K562 (cell line): ENCODE measurements at places on chromosomes 5 and 9. TPM values are rescaled to one million over a fixed set of nuclear protein-coding genes. Genes with fewer than 3 reads are reported as not detected.

Gene C5orf46
- not detected in 2 replicates for total RNA-seq

Gene CDH6
- total RNA-seq: 0.07 TPM in 1 of 2 replicates, not detected in the other

Gene WNT8A
- total RNA-seq: not detected in 2 replicates

GRCh38 chr9:97772145-97772544 is 75.0 kb upstream of the XPA start:
- no peak for DNase-seq

- no peak for DNase-seq
Measured at GRCh38 chr9:37302277-37302676, 120.2 kb upstream of the GRHPR start.

- DNase-seq: no peak
Measured at GRCh38 chr5:156051972-156052371, 275.0 kb upstream of the SGCD start.

DNA sequence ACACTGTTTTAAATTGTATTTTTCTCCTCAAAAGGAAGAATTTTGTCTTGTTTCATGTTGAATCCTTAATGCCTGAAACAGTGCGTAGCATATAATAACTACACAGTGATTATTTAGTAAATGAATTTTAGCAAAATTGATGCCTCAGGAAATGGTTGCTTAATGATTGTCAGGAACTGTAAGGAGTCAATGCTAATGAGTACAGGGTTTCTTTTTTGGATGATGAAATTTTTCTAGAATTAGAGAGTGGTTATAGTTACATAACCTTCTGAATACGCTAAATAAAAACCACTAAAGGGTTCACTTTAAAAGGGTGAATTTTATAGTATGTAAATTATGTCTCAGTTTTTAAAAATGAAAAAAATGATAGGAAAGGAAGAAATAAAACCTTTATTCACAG is 14.9 kb downstream of the FAM151B start:
- DNase-seq: no peak

DNA sequence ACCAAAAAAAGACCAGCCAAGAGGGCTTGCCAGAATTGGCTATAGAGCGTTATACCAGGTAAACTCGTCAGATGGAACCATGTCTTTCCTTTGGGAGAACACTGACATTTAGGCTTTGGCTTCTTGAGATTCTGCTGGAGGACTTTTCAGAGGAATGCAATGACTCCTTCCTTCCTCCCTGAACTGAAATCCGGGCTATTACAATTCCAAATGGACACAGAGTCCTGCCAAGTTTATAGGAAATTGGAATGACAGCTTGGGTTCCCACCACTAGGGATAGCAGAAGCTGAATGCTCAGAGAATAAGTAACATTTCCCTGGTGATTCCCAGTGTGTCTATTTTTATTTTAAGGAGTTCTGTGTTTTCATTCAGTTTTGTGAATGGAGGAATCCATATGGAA is 143.0 kb downstream of the FGF1 start:
- DNase-seq: no peak

DNA sequence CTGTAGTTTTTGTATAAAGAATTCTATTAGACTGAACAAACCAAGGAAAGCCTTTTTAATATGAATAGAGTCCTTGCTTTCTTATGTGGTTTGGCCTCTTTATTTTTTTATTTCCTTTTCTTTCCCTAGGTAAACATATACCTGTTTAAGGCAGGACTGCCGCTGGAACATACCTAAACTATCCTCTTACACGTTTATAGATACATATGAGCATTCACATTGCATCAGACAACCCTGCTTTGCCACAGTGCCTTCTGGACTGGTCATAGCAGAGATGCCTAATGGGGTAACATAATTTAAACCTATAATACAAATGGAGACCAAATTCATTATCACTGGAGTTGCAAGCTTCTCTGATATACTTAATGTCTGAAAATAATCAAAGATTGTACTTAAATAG is 12.5 kb downstream of the GRAMD2B start:
- DNase-seq: no peak
